Activated CD4-positive, alpha-beta memory T cell treated with anti-CD3 and anti-CD28 coated beads, Interleukin-2, amount 10 ng/mL, durations not matched to agents 7 days and 5 days (primary cell): ENCODE measurements at places on chromosomes 2 and 18. TPM values are rescaled to one million over a fixed set of nuclear protein-coding genes. Genes with fewer than 3 reads are reported as not detected.

ESPNL gene
- total RNA-seq, result 0.05 TPM

- peaks cover 26% of the 10 kb centered on the region for H3K4me1 ChIP-seq
- peak overlapping the region; percentile 92 for H3K27ac ChIP-seq
- H3K27me3 ChIP-seq, result no peaks in the 10 kb centered on the region
- peaks cover 18% of the 10 kb centered on the region for H3K36me3 ChIP-seq
Observed at GRCh38 chr18:159037-159652, 788 bp downstream of the USP14 start.

DNA sequence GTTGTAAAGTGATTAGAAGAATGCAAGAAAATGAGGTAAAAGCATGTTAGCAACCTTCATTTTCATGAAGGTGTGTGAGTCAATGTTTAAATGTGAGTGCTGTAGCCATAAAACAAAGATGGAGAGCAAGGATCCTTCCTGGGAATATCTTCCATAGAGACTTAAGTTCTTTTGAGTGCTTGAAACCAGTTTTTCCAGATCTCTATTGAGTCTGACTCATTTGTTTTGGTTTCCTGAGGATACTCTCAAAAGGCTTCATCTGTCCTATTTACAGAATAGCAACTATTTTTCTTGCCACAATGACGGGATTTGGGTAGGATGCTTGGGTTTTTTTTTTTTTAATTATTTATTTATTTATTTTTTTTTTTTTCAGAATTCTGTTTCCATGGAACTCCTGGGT is 45.9 kb upstream of the ASB1 start:
- H3K4me3 ChIP-seq, result no peak overlapping the region
- H3K36me3 ChIP-seq, result no peaks in the 10 kb centered on the region
- no peak for DNase-seq
- no peak overlapping the region for H3K27ac ChIP-seq
- peaks cover 50% of the 10 kb centered on the region for H3K4me1 ChIP-seq

DNA sequence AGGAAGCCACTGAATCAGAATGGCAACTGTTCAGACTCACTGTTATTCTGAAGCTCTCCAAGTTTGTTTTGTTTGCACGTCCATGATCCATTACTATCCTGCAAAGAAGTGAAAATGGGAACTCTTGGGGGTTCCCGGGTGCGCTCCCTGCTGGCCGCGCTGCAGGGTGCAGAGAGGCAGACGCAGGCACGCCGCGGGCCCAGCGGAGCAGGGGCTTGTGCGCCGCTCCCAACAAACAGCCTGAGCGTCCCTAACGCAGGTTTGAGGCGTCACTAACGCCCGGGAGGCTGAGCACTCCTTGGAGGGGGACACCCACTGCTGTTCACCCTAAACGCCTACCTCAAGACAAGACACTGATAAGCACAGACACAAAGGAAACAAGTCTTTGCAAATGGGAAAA is 14.3 kb upstream of the PIEZO2 start:
- DNase-seq, result no peak
- no peak overlapping the region for H3K4me3 ChIP-seq
- H3K27me3 ChIP-seq, result no peaks in the 10 kb centered on the region
- no peaks in the 10 kb centered on the region for H3K36me3 ChIP-seq

- peaks cover 1% of the 10 kb centered on the region for H3K27me3 ChIP-seq
- DNase-seq, result no peak
- peak overlapping the region; percentile 32 for H3K27ac ChIP-seq
- H3K4me1 ChIP-seq, result peaks cover 27% of the 10 kb centered on the region
- H3K36me3 ChIP-seq, result peaks cover 20% of the 10 kb centered on the region
Observed at GRCh38 chr2:234414596-234414995, 82.3 kb downstream of the ARL4C start.

GRCh38 chr2:170361090-170361936 is 183.4 kb downstream of the MYO3B start:
- peaks cover 30% of the 10 kb centered on the region for H3K4me1 ChIP-seq
- no peaks in the 10 kb centered on the region for H3K36me3 ChIP-seq
- DNase-seq, result peak; percentile 67
- peaks cover 5% of the 10 kb centered on the region for H3K27me3 ChIP-seq
- peak overlapping the region; percentile 17 for H3K4me3 ChIP-seq
